Muscle of leg (tissue), 16 donors: ENCODE measurements at places on chromosomes 11 and 22.

DNA sequence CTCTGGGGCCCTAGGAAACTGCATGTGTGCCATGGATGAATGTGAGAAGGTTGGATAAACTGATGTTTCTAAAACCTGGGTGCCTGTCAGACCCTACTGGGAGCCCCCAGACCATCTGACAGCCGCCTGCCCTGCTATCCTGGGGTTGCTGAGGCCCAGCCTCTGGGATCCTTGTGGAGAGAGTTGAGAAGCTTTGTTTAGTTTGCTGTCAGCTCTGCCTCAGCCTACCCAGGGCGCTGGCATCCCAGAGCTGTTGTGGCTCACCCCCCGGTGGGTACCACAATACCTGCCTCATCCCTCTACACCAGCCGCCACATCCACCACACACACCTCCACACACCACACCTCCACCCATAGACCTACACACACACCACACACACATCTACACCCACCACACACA is 38.5 kb upstream of the HMOX1 start:
- DNase-seq, result no peak

DNA sequence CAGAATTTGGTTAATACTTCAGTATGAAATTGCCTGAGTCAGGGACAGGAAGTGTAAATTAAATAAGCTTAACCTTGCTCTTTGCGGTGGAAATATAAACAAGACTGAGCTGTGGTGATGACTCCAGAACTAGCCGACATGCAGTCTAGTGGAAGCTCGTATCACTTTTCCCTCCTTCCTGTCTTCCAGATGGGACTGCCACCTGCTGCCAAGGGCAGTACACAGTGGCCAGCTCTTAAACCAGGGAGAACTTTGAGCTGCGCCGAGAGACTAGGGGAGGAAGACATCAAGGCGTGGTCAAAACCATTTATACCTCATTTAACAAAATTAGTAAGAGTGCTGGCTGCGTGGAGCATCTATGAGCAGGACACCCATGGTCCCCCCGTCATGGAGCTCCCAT is 31.3 kb upstream of the CTTN start:
- no peak for DNase-seq

DNA sequence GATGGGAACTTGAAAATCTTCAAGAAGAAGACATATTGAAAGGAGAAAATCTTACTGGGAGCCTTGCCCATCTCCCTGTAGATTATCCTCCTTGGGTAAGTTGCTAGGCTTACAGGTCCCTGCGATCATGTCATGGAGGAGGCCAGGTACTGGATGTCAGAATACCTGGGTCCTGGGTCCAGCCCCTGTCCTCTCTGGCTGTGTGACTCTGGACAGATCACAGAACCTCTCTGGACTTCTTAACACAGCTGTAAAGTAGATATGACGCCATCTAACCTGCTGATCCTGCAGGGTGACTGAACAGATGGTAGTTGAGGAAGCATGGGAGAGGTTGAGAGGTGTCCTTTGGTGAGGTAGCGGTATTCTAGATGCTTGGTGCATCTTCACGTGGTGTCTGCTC is 4.1 kb downstream of the TSKU start:
- no peak for DNase-seq

DNA sequence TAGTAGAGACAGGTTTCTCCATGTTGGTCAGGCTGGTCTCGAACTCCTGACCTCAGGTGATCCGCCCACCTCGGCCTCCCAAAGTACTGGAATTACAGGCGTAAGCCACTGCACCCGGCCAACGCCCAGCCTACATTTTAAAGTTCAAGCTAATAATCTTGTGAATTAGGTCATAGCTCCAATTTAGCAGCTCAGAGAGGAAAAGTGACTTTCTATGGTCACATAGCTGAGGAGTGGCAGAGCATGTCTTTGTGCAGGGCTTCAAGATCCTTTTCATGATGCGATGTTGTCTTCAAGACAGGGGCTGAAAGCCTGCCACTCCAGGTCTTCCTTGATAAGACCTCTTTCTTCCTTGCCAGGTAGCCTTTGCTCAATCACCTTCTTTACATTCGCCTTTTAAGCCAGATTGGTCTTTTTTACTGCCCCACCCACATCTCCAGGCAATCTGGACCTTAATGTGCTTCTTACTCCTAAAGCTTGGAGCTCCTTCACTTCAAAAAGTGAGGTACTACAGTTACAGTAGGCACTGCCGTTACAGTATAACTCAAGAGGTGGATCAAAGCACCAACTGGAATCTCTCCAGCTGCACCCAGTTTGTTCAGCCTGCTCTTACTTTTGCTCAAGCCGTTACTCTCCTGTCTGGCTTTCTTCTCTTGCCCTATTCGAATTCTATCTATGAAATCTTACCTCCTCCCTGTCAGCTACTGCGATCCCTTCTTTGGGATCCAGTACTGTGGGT is 18.2 kb downstream of the YWHAH start:
- DNase-seq, result no peak

GRCh38 chr22:36097880-36098279 is 62.7 kb downstream of the APOL3 start:
- no peak for DNase-seq

DNA sequence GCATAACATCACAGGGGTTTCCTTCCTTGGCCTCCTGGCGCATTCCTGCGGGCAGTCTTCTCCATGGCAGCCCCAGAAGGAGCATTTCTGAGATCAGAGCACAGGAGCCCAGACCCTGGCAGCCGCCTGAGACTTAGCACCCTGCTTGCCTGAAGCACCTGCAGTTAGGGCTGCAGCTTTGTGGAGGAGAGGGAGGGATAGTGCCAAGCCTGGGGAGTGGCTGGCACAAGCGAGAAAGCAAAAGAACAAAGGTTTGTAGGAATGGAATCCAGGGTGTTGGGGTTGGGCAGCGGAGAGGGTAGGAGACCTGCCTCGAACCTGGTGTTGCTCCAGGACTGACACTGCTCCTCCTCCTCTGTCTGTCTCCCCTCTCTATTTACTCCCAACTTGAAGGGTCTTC is 66.9 kb downstream of the SCN3B start:
- no peak for DNase-seq

DNA sequence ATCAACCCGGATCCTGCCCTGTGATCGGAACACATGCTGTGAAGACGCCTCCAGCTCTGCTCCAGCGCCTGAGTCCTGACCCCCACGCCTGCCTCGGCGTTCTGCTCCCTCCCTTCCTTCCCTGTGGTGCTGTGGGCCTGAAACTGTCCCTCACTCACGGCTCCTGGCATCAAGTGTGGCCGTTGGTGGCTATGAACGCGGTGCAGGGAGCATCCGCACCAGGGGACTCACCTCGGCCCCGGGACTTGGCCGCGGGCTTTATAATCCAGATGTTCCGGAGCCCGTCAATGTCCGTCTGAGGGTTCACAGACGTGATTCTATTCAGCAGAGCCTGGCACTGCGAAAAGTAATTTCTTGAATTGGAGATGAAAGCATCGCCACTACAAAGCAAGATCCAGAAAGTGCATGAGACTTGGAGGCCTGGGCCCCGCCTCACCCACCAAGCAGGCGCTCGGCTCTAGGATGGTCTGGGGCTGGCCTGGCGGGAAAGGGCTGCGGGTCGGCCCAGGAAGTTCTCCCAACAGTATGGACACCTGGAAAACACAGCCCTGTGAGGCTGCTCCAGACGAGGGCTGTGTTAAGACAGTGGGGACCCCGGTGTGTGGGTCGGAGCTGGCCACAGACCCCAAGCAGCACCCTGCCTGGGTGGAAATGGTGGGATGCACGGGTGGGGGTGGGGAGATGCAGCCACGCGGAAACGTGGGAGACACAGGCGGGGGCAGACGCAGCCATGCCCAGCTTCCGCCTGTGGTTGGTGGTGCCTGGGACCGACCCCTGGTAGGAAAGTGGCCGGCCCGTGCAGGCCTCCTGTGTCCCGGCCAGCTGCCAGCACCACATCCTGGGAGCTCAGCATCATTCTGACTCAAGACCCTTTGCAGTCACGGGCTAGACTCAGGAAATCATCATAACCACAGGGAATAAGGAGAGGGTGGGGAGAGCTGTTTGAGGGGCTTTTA is 21.8 kb upstream of the IL17REL start:
- no peak for DNase-seq

GRCh38 chr11:106271086-106271485 is 193.6 kb downstream of the AASDHPPT start:
- DNase-seq, result no peak

DNA sequence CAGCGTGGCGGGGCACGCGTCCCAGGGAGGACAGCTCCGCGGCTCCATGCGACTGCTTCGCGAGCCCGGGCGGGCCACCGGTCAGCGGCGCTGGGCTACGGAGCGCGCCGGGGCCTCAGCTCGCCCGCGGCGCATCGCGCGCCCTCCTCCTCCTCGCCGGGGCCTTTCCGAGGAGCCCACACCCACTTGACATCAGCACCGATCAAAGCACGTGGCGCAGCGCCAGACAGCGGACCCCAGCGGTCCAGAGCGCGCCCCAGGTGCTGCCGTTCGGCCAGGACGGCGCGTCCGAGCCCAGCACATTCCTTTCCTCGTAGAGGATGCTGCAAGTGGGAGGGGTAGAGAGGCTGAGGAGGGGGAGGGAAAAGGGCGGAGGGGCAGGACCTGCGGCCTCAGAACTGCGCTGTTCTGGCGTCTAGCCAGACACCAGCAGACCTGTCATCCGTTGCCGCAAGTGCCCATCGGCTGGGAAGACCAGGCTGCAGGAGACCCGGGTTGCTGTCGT is 88.6 kb downstream of the PLEKHA7 start:
- peak; percentile 55 for DNase-seq

DNA sequence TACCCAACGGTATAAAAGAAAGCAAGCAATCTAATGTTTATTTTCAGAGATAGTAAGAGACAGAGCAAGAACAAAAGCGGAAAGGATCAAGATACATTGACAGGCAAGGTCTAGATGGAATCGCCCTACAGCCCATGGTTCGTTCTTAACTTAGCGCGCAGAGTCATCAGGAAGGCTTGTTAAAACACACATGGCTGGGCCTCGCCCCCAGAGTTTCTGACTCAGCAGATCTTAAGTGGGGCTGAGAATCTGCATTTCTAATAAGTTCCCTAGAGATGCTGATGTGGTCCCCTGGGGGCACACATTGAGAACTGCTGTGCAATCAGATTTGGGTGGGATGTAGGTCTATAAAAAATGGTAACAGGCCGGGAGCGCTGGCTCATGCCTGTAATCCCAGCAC is 35.8 kb upstream of the CHRM4 start:
- no peak for DNase-seq

DNA sequence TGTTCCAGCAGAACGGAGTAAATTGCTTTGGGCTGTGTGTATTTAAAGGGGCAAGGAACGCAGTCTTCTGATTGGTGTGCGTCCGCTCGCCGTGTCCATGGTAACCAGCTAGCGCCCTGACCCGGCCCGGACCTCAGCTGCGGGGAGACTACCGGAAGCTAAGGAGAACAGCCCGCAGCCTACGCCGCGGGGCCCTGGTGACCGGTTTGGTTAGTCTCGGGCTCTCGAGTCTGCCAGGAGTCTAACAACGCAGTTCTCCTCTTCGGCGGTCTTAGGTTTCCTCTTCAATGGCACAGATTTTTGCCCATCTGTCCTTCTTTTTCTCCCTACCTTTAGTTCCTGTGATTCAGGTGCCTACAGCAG is 3.5 kb upstream of the OR56A3 start:
- DNase-seq, result no peak

GRCh38 chr11:1843098-1843473 is 4.3 kb downstream of the TNNI2 start:
- no peak for DNase-seq

DNA sequence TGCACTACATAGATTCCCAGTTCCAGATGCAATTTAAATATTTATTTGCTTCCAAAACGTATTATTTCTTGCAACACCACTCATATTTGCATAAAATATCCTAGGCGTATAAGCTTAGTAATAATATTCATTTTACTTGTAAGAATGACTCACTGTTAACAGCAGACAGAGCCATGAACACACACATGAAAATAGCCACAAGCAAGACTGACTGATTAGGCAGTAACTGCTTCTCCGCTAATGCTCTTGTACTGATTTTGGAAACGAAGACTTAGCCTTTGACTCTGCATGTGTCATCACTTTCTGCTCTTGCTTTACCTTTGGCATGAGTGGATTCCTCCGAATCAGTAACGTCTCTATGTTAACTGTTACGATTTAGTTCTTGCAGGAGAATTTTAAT is 6.0 kb downstream of the OR10Q1 start:
- no peak for DNase-seq

DNA sequence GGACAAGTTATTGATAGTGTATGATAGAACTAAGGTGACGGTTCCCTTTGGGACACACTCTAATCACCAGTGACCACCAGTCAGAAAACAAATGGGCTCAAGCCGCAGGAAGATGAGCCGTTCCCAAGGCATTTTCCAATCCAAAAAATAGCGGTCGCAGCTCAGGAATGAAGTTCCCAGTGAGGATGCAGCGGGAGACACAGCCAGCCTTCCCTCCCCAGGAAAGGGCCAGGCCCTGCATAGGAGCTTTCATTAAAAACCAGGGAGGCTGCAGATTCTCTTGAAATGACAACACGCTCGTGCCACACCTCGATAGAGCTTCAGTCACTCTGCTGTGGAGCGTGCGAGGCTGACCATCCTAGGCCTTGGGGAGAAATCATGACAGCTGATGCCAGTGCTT is 65.8 kb upstream of the WNT7B start:
- DNase-seq, result no peak

DNA sequence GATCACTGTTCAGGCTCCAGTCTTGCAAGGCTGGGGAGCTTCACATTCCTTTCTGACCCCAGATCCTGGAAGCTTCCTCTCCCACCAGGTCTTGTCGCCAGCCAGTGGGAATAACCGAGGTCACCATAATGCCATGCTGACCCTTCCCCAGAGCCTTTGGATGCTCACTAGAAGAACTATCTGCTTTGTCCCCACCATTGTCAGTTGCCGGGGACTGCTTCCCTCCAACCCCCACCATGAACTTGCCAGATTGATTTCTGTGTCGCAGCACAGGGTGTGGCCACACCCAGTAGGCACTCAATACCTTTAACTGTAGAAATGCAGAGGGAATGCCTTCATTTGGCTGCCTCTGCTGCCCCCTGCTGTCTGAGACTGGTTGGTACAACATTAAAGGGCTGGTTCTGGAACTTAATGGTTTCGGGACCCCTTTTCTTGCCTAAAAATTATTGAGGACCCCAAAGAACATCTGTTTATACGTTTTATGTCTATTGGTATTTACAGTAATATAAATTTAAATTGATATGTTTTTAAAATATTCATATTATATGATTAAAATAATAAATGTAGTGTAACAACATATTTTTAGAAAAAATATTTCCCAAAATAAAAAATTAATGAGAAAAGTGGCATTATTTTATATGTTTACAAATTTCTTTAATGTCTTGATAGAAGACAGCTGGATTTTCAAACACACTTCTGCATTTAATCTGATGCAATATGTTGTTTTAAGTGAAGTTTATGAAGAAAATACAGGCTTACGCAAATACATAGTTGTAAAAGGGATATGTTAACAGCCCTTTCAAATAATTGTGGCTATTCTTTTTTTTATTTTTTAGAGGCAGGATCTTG is 6.7 kb upstream of the GDPD5 start:
- DNase-seq, result peak; percentile 65

- DNase-seq, result no peak
Measured at GRCh38 chr11:92929653-92930052, 39.8 kb upstream of the MTNR1B start.

DNA sequence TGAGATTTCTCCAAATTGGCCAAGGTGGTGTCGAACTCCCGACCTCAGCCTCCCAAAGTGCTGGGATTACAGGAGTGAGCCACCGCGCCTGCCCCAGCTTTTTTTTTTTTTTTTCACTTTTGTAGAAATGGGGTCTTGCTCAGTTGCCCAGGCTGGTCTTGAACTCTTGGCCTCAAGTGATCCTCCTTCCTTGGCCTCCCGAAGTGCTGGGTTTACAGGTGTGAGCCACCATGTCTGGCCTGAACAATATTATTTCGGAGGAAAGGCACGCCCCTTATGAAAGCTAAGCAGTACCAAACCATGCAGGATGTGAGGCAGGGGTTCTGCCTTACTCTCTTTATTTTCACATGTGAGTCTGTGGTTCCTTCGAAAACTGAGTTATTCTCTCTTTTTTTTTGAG is 16.1 kb downstream of the MTCH2 start:
- no peak for DNase-seq
